Regular cardiac myocyte (primary cell): ENCODE measurements at places on chromosomes 5 and 9. TPM values are rescaled to one million over a fixed set of nuclear protein-coding genes. Genes with fewer than 3 reads are reported as not detected.

Gene ZNF474
- 0.28 TPM in 1 of 2 replicates, not detected in the other for total RNA-seq

Gene RNF208
- total RNA-seq, result 0.19 and 0.28 TPM in 2 replicates

Gene SSBP2
- 12.1 and 18.9 TPM in 2 replicates for total RNA-seq

Gene RFX3
- total RNA-seq, result 2.7 and 2.8 TPM in 2 replicates
